ENCODE measurements at places on chromosomes 13 and 19.

DNA sequence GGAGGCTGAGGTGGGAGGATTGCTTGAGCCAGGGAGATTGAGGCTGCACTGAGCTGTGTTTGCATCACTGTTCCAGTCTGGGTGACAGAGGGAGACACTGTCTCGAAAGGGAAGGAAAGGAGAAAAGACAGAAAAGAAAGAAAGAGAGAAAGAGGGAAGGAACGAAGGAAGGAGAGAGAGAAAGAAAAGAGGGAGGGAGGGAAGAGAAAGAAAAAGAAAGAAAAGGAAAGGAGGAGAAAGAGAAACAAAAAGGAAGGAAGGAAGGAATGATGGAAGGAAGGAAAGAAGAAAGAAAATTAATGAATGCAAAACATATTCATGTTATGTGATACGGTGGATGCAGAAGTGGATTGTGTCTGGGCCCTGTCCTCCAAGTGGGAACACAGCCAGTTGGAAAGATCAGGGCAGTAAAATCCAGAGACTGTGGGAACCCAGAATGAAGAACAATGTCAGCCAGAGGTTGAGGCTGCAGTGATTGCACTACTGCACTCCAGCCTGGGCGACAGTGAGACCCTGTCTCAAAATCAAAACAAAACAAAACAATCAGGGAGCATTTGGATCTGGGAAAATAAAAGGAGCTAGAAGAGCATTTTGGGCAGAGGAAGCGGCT lies 6.2 kb downstream of the PHLDB3 start:
- H3K4me1 ChIP-seq: peaks cover 2% of the 10 kb centered on the region
- H3K27ac ChIP-seq: no peak overlapping the region
- no peak overlapping the region for H3K4me3 ChIP-seq
- H3K36me3 ChIP-seq: peaks cover 10% of the 10 kb centered on the region
- no peak for DNase-seq
- peaks cover 10% of the 10 kb centered on the region for H3K27me3 ChIP-seq

GRCh38 chr19:8208119-8208921 lies 850 bp upstream of the CERS4 start:
- H3K27ac ChIP-seq: no peak overlapping the region
- peaks cover 6% of the 10 kb centered on the region for H3K4me1 ChIP-seq
- peaks cover 9% of the 10 kb centered on the region for H3K27me3 ChIP-seq
- peak; percentile 19 for DNase-seq
- H3K36me3 ChIP-seq: no peaks in the 10 kb centered on the region

DNA sequence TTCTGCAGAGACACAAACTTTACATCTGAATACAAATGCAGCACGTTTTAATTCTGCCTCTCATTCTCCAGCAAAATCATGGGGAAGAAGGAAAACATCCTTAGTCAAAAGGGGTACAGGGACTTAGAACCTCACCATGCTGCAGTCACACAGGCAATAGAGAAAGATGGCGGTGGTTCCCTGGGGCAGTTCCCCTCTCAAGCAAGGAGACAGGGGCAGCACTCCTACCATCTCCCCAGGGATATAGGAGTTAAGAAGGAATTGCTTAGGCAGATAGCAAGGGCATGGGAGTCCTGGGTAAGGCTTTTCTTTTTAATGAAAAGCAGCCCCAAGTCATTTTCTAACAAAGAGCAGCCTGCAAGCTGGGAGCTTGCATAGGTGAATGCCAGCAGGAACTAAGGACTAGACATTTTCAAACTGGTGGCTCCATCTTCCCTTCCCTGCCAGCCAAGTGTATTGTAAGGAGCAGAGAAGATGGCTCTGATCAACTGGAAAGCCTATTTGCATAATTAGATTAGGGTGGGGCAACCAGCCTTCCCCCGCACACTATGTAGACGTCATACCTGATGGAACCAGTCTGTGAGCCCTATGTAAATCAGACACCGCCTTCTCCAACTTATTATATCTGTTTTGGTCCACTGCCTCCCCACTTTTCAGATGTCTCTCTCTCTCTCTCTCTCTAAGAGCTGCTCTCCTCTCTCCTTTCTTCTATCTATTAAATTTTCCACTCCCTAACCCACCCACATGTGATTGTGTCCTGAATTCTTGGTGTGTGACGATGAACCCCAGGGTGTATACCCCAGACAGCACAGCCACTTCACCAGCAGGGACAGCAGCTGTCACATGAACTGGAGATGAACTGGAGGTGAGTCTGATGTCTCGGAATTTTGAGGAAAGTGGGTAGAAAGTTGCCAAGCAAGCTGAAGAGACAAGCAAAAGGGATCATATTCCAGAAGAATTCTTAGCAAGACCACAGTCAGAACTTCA lies 514.5 kb downstream of the IRS2 start:
- peaks cover 9% of the 10 kb centered on the region for H3K4me1 ChIP-seq
- no peak for DNase-seq
- H3K27ac ChIP-seq: no peak overlapping the region
- no peaks in the 10 kb centered on the region for H3K36me3 ChIP-seq

- no peaks in the 10 kb centered on the region for H3K4me1 ChIP-seq
- no peak overlapping the region for H3K4me3 ChIP-seq
- H3K27me3 ChIP-seq: no peaks in the 10 kb centered on the region
- no peak overlapping the region for H3K27ac ChIP-seq
These were observed 15.3 kb upstream of the ERICH6B start for GRCh38 chr13:45630791-45631190.
